ENCODE measurements at places on chromosomes 2 and 18.

GRCh38 chr2:232894251-232894650 is 24.2 kb downstream of the SNORC start:
- no peak for DNase-seq

DNA sequence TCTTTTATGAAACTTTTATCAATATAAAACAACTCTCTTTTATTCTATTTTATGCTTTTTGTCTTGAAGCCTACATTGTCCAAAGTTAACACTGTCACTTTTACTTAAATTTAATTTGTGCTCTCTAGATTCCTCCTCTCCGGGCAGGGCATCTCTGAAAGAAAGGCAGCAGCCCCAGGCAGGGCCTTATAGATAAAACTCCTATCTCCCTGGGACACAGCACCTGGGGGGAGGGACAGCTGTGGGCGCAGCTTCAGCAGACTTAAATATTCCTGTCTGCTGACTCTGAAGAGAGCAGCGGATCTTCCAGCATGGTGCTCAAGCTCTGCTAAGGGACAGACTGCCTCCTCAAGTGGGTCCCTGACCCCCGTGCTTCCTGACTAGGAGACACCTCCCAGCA is 447.7 kb upstream of the FANCL start:
- no peak for DNase-seq

DNA sequence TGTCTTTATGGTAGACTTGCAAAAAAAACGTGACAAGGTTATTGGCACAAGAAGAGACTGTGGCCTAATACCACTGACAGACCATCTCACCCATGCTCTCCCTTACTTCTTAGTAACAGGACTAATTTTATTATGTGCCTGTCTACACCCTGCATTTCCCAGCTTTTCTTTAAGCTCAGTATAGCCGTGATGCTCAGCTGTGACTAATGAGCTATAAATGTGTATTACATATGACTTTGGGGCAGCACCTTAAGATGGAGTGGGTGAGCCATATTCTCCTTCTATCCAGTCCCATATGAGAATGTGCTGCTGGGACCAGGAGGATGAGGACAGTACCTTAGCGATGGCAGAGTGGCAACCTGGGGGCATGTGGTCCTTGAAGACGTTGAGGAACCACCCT is 293.5 kb downstream of the RNF144A start:
- no peak for DNase-seq

DNA sequence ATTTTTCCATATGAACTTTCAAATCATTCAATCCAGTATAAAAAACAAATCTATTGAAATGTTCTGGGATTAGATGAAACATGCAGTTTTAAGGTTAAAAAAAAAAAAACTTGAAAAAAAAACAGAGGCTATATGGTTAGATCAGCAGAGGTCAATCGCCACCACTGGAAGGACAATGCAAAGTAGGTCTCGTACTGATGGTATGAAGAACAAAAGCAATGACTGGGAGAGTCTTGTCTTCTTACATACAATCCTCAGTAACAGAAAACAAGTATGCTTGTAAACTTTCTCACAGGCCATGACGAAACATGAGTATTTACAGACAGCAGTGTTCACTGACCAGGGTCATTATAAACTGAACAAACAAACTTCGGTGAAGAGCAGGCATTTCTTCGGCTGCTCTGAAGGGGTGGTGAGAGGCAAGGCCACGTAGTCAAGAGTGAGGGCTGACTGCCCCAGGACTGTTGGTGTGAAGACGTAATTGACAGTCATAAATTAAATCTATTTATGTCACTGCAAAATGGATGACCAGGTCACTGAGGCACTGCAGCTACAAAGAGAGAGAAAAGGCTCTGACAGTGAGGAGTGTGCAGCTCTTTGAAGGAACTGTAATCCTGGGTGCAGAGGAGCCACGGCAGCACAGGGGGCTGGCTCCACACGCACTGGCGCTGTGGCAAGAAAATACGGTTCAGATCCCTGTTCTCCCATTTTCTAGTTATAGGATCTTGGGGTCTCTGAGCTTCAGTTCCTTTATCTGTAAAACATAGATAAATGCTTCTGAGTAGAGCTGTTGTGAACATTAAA is 60.0 kb downstream of the NXPH2 start:
- DNase-seq: no peak

DNA sequence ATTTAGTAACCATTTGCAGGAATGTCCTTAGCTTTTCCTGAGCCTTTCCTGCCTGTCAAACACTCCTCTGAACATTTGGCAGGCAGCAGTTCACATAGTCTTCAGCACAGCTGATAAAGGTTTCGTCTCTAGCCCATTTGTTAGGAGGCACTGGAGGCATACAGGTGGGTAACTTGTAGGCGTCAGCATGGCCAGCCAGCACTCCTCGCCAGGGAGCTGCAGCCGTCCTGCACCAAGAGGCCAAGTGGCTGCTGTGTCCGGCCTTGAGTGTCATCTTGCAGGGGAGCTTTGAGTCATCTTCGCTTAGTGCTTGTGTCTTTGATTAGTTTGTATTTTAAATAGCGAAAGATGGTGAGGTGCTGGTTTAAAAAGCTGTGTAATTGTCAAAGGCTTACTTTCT is 120.3 kb upstream of the NFATC1 start:
- no peak for DNase-seq
